ENCODE measurements at places on chromosomes 4 and X.

DNA sequence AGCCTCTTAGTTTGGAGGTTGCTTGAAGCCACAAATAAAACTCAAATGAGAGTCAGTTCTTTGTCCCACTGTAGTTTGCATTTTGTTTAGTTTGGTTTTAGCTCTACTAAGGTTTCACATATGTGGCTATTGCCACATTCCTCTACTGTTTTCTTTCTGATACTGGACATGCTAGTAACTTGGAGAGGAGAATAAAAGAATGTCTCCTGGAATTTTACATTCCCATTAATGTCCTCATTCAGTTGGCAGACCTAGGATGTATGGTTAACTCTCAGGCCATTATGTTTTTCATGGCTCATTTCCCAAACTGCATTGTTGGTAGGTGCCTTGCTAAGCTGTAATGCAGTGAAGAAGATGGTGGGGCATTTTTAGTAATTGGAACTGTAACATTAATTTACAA, 29.9 kb downstream of the UPRT start:
- DNase-seq: no peak

GRCh38 chrX:39133971-39134370, 332.7 kb downstream of the MID1IP1 start:
- DNase-seq: peak; percentile 26

DNA sequence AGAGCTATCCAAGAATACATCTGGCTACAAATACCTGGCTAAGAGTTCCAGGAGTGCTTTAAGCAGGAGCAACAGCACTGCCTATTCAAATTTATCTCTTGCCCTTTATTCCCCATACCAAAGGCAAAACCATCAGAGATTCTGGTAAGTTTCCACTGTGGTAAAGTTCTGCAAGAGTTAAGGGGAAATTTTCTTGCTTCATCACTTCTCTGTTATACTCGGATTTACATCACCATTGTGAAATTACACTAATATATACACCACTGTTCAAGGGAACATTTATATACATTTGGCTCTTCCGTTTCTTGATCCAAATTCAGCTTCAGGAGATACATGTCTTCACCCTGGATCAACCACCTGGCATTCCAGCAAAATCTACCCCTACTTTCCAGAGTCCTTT, 70.8 kb upstream of the PTPN13 start:
- DNase-seq: no peak

DNA sequence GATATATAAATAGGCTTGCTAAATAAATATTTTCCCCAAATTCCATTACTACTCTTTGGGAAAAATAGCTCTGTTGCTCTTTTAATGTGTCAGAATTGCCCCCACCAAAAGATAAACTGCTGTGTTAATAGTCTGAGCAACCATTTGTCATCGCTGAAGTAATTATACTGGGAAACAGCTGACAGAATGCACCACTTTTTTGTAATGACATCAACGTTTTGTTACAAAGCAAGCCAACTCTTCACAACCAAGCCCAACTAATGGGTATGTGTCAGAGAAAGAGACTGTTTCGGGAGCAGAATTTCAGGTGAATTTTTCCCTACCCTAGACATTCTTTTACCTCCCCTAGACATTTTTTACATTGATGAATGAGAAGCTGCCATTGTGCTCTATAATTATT, 405.0 kb upstream of the MAGEB18 start:
- no peak for DNase-seq

DNA sequence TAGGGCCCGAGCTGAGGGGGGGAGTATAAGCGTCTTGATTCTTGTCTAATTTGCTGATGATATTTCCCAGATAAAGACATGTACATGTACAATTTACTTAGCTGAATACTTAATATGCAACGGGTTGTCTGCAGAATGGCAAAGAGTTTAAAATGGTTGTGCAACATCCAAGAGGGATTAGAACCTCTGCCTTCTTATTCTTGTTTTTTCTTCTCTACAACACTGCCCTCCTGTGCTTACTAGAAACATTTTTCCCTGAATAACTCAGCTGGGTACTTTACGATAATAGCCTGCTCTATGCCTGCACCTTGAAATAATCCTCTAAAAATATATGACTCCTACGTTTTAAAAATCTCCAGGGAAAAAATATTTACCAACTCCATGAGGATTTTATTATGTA, 41.8 kb downstream of the INTS12 start:
- no peak for DNase-seq

Data from activated CD4-positive, alpha-beta memory T cell treated with anti-CD3 and anti-CD28 coated beads for 36 hours (primary cell).